NCI-H526 treated with DMSO at 0.1 percent for 48 hours (cell line): ENCODE measurements at places on chromosomes 12 and 14.

GRCh38 chr12:122413516-122414404 lies 8.7 kb downstream of the CLIP1 start:
- DNase-seq = no peak

DNA sequence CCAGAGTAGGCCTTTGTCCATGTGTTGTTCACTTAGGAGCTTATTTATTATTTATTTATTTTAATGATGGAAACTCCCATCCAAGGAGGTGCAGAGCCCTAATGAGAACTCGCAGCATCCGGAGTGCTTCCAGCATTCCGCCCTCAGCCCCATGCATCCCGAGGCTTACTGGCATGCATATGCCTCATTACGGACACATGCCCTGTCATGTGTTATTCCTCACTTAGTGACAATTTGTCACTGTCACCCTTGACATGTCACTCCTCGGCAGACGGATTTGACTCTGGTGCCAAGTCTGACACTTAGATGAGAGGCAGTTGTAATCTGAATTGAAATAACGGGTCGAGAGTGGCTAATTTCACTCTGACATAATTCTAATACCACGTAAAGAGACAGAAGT lies 132.8 kb downstream of the VRK1 start:
- no peak for DNase-seq

DNA sequence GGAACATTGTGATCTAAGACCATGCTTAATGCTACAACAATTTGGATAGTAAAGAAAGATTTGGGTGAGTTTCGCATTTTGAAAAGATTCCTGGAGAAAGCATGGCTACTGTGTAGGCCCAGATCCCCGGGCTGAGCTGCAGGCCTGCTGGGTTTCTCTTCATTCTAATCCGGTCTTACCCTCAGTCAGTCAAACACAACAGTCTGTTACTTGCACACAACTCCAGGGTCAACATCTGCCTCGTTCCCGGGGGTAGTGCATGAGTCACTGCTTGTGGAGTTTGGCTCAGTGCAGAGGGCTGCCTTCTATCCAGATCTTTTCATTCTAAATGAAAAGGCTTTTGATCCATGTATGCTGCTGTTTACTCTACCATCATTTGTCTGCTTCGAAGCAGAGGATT lies 60.4 kb upstream of the SEL1L start:
- no peak for DNase-seq

- DNase-seq = no peak
Observed at GRCh38 chr12:117331691-117332090, 29.7 kb downstream of the NOS1 start.

- DNase-seq = no peak
Observed at GRCh38 chr14:32545506-32546210, 216.6 kb downstream of the AKAP6 start.

DNA sequence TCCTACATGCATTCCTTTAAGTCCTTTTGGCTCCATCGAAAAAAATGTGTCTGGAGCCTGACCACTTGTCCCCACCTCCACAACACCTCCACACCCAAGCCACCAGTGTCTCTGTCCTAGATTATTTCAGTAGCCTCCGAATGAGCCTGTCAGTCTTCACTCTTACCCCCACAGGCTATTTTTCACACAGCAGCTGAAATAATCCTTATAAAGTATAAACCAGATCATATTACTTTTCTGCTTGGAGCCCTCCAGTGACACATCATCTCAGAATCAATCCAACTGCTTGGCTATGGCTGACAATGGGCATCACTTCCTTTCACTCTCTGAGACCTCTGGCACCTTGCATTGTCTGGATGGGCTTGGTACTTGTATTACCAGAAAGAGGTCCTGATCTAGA lies 44.9 kb downstream of the BBS10 start:
- no peak for DNase-seq

GRCh38 chr12:6341417-6342139 lies at the start of gene TNFRSF1A:
TSS of gene TNFRSF1A (minus strand) at chr12:6342076. CDS start at chr12:6341814, 262 bp downstream.
- no peak for DNase-seq

DNA sequence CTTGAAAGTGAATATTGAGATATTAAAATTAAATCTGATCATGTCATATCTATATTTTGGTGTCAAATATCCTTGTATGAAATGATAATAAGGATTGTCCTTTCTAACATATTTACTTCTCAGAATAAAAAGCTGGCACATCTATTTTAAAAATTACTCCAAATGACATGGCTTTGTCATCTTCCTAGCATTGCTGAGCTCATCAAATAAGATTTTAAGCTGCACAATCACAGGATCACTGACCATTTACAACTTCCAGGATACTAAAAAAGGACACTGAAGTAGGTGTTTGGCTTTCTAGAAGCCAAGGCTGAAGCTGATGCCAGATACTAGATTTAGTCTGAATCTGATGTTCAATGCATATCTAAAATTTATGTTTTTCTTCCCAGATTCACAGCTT lies 351.1 kb downstream of the BMP4 start:
- no peak for DNase-seq

DNA sequence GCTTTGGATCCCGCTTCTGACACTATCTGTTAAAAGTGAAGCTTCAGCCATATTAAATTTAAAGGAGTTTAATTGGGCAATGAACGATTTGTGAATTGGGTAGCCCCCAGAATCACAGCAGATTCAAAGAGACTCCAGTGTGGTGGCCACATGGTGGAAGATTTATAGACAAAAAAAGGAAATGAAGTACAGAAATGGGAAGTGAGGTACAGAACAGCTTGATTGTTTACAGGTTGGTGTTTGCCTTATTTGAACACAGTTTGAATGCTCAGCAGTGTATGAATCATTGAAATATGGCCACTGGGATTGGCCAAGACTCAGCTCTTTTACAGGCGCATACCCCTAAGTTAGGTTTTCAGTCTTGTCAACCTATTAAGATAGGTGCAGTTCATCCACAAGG lies 21.9 kb downstream of the CCDC91 start:
- DNase-seq = no peak

- DNase-seq = no peak
Observed at GRCh38 chr12:123065676-123066383, 85.1 kb downstream of the PITPNM2 start.

GRCh38 chr12:68119250-68119649 lies 40.3 kb downstream of the IFNG start:
- DNase-seq = no peak

- DNase-seq = no peak
Observed at GRCh38 chr12:44703182-44703910, 172.8 kb downstream of the NELL2 start.

DNA sequence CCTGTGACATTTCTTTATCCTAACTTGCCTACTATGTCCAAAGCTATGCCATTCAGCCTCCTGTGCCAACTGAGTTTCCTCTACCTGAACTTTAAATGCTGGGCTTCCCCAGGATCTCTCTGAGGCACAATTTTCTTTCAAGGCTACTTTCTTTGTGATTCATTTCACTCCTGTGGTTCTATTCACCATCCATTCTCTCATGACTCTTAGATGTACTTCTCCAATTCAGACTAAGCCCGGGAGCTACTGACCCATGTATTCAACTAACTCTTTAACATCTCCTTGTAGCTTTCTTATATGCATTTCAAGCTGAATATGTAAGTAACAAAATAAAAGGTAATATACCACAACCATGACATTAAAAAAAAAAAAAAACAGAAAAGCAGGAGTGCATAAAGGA lies 738.9 kb upstream of the USP15 start:
- no peak for DNase-seq

- no peak for DNase-seq
Observed at GRCh38 chr12:10154145-10154496, 17.8 kb downstream of the OLR1 start.

DNA sequence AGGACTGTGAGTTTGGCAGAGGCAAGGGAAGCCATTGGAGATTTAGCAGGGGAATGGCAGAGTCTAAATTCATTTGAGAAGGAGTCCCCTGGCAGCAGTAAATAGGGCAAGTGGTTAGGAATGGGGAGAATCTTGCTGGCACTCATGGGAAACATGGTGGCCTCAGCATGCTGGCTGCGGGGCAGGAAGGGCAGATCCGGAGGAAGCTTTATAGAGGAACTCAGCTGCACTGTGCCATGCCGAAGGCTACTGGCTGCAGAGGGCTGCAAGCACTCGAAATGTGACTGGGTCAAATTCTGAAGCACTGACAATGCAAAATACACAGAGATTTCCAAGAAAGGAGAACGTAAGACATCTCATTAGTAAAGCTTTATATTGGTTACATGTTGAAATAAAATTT lies 23.9 kb downstream of the CCNK start:
- no peak for DNase-seq

DNA sequence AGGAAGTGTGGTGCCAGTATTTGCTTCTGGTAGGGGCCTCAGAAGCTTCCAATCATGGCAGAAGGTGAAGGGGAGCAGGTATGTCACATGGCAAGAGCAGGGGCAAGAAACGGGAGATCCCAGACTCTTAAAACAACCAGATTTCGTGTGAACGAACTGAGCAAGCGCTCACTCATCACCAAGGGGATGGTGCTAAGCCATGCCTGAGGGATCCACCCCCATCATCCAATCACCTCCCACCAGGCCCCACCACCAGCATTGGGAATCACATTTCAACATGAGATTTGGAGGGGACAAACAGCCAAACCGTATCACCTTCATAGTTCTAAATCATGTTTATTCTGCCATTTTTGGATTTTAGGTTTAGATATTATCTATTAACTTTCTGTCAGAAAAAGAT lies 140.9 kb downstream of the TGFB3 start:
- no peak for DNase-seq

GRCh38 chr14:31219169-31219568 lies 11.6 kb upstream of the HECTD1 start:
- no peak for DNase-seq

- no peak for DNase-seq
Observed at GRCh38 chr12:6914947-6915788, 788 bp downstream of the ENO2 start.

GRCh38 chr12:75048767-75049166 lies 160.9 kb downstream of the KCNC2 start:
- no peak for DNase-seq

DNA sequence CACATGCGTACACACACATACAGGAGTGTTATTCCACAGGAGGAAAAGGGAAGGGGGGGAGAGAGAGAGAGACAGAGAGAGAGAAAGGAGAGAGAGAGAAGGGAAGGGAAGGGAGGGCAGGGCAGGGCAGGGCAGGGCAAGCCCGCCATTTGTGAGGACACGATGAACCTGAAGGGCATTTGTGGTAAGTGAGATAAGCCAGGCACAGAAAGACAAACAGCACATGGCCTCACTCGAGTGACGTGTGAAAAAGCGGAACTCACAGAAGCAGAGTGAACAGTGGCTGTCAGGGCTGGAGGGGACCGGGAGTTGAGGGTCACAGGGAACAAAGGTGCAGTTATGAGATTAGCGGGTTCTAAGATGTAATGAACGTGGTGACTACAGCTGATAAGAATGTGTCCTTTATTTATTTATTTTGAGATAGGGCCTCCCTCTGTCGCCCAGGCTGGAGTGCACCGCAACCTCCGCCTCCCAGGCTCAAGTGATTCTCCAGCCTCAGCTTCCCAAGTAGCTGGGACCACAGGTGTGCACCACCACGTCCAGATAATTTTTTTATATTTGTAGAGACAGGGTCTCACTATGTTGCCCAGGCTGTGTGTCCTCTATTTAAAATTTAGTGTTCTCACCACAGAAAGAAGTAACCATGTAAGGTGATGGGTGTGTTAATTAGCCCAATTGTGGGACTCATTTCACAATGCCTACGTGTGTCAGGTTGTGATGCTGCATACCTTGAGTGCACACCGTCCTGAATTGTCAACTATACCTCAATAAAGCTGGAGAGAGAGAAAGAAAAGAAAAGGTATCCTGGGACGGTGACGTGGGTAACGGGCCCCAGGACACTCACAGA lies 18.7 kb upstream of the FBRSL1 start:
- no peak for DNase-seq

DNA sequence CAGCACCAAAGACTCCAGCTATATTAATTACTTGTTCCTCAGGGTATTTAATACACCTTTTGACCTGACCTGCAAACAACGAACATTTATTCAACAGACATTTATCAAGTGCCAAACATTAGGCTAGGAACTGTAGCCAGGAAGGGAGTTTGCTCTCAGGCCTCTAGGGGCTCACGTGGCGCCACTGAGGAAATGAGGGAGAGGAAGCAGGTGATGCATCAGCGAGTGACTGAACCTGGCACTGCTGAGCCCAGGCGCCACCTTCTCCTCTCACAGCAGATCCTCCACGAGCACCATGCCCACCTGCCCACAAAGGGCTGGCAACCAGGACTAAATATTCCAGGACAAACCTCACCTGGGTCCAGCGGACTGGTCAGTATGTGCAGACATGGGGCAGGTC lies 50.2 kb downstream of the SETD3 start:
- DNase-seq = no peak
